Type B pancreatic cell (in vitro differentiated cells): ENCODE measurements at places on chromosomes 1 and 21.
A peak's percentile ranks its signal among the peaks of the same experiment; 100 is the strongest.

- no peak overlapping the region for H3K4me3 ChIP-seq
- no peaks in the 10 kb centered on the region for H3K27me3 ChIP-seq
- H3K4me1 ChIP-seq, result peaks cover 4% of the 10 kb centered on the region
- H3K36me3 ChIP-seq, result peaks cover 11% of the 10 kb centered on the region
Measured at GRCh38 chr1:231387770-231388669, 34.1 kb downstream of the EGLN1 start.

GRCh38 chr1:94954263-94955220 lies 27.6 kb upstream of the CNN3 start:
- no peaks in the 10 kb centered on the region for H3K27me3 ChIP-seq
- peak overlapping the region; percentile 5 for H3K27ac ChIP-seq
- DNase-seq, result no peak
- H3K4me1 ChIP-seq, result peaks cover 63% of the 10 kb centered on the region

GRCh38 chr1:152461544-152461943 lies 47.5 kb upstream of the CRNN start:
- DNase-seq, result no peak
- H3K27ac ChIP-seq, result no peak overlapping the region
- no peaks in the 10 kb centered on the region for H3K27me3 ChIP-seq
- no peaks in the 10 kb centered on the region for H3K4me1 ChIP-seq
- no peaks in the 10 kb centered on the region for H3K36me3 ChIP-seq

DNA sequence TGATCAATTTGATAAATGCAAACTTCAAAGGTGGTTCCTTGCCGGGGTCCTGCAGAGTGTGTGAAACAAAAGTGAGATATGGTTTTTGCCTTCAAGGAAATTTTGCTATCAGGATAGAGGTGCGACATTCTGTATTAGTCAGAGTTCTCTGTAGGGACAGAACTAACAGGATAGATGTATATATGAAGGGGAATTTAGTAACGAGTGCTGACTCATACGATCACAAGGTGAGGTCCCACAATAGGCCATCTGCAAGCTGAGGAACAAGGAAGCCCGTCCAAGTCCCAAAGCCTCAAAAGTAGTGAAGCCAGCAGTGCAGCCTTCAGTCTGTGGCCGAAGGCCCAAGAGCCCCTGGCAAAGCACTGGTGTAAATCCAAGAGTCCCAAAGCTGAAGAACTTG lies 157.0 kb downstream of the RYR2 start:
- no peaks in the 10 kb centered on the region for H3K4me1 ChIP-seq
- no peaks in the 10 kb centered on the region for H3K27me3 ChIP-seq
- H3K4me3 ChIP-seq, result no peak overlapping the region

DNA sequence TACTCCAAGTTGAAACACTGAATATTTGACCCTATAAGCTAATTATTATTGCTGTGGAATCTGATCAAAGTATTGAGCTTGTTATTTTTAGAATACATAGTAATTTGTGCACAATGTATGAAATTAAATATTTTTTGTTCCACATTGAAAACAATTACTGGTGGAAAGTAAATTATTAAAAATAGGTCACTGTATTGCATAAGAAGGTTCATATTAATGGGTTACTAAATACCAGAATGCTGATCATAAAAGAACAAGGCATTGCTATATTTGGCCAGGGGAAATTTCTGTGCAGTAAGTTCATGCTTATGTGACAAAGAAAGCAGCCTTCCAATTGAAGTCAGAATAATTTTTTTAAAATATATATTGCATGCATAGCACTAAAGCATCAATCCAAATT lies 159.4 kb downstream of the TPR start:
- peaks cover 12% of the 10 kb centered on the region for H3K4me1 ChIP-seq
- no peaks in the 10 kb centered on the region for H3K36me3 ChIP-seq
- no peak for DNase-seq
- H3K27me3 ChIP-seq, result peaks cover 3% of the 10 kb centered on the region
- no peak overlapping the region for H3K27ac ChIP-seq

GRCh38 chr1:212007886-212008285 lies 27.5 kb downstream of the INTS7 start:
- H3K4me1 ChIP-seq, result no peaks in the 10 kb centered on the region
- peaks cover 4% of the 10 kb centered on the region for H3K36me3 ChIP-seq
- no peaks in the 10 kb centered on the region for H3K27me3 ChIP-seq
- no peak overlapping the region for H3K27ac ChIP-seq
- H3K4me3 ChIP-seq, result no peak overlapping the region
- DNase-seq, result no peak

GRCh38 chr1:183279835-183280234 lies 93.8 kb downstream of the LAMC2 start:
- DNase-seq, result no peak
- peaks cover 35% of the 10 kb centered on the region for H3K4me1 ChIP-seq
- no peaks in the 10 kb centered on the region for H3K27me3 ChIP-seq
- H3K4me3 ChIP-seq, result no peak overlapping the region

DNA sequence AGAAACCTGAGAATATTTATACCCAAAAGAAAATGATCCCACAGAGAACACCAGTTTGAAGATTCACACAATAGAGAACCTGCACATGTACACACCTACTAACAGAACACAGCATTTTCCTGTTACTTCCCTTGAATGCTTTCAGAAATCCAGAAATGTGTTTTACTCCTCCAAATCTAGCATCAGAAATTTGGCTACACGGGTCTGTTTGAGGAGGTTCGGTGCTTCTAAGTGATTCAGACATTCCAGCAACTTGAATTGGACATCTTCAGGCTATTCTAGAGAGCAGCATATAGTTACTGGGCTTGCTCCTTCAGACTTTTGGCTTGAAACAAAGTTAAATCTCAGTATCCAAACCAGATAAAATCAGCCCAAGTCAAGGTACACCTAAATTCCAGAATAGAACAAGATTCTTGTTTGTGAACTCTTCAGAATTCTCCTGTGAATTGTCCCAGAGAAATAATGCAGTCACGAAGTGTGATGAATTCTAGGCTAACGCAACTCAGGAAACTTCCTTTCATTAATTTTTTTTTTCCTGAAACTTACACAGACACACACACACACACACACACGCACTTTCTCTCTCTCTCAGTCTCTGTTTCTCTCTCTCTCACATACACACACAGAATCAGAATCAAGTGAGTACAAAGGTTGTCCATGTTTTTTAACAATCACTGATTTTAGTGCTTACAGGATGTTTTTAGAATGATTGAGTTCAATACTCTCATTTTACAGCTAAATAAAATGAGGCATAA lies 278.4 kb upstream of the SNX7 start:
- no peak for DNase-seq
- no peak overlapping the region for H3K4me3 ChIP-seq
- peaks cover 9% of the 10 kb centered on the region for H3K4me1 ChIP-seq
- H3K27ac ChIP-seq, result no peak overlapping the region
- H3K27me3 ChIP-seq, result peaks cover 7% of the 10 kb centered on the region
- H3K36me3 ChIP-seq, result no peaks in the 10 kb centered on the region

DNA sequence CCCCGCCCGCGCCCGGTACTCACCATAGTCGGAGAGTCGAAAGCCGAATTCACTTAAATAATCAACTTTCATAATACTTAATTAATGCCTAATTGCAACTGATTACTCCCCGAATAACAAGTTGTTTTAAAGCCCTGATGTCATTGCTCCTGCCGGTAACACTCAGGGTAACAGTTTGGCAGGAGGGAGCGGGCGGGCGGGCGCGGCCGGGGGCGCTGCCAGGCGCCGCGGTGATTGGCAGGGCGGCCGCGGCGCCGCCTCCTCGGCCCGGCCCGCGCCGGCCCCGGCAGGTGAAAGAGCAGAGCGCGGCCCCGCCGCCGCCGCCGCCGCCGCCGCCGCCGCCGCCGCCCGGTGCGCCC lies 102.2 kb downstream of the CASZ1 start:
- no peak for DNase-seq
- no peaks in the 10 kb centered on the region for H3K36me3 ChIP-seq
- H3K27ac ChIP-seq, result peak overlapping the region; percentile 80

DNA sequence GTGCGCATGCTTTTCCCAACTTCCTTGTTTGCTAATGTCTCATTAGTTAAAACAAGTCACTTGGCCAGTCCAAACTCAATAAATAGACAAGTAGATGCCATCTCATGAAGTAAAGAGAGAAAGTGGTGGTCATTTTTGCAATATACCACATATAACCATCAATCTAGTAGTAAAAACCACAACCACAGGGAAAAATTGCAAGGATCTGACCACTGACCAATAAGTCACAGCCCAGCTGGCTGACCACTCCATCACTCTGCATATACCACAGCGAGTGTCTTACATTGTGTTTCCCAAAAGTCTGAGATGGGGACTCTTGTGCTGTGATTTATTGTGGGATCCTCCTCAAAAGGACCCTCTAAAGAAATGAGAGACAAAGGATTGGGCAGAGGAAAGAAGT lies 76.0 kb downstream of the FH start:
- DNase-seq, result no peak
- no peaks in the 10 kb centered on the region for H3K4me1 ChIP-seq
- H3K4me3 ChIP-seq, result no peak overlapping the region
- H3K36me3 ChIP-seq, result no peaks in the 10 kb centered on the region
- peaks cover 7% of the 10 kb centered on the region for H3K27me3 ChIP-seq

- H3K4me3 ChIP-seq, result no peak overlapping the region
- no peak for DNase-seq
- no peaks in the 10 kb centered on the region for H3K36me3 ChIP-seq
- H3K27ac ChIP-seq, result no peak overlapping the region
Measured at GRCh38 chr1:33819290-33819912, 44.5 kb upstream of the HMGB4 start.

GRCh38 chr1:54813485-54814125 lies 12.5 kb upstream of the TTC22 start:
- H3K4me1 ChIP-seq, result peaks cover 20% of the 10 kb centered on the region
- DNase-seq, result peak; percentile 37
- H3K36me3 ChIP-seq, result no peaks in the 10 kb centered on the region
- H3K4me3 ChIP-seq, result no peak overlapping the region
- peaks cover 12% of the 10 kb centered on the region for H3K27me3 ChIP-seq

GRCh38 chr1:245255783-245256182 lies 101.0 kb downstream of the KIF26B start:
- H3K36me3 ChIP-seq, result peaks cover 10% of the 10 kb centered on the region
- H3K27ac ChIP-seq, result no peak overlapping the region
- peaks cover 16% of the 10 kb centered on the region for H3K4me1 ChIP-seq
- no peak for DNase-seq
